Stimulated activated naive B cell treated with anti-CD40 and anti-IgM and Interleukin-4, amounts not matched to agents 10 μg/mL and 1 μg/mL and 100 μg/mL, for 72 hours (primary cell): ENCODE measurements at places on chromosomes 11 and 22.

DNA sequence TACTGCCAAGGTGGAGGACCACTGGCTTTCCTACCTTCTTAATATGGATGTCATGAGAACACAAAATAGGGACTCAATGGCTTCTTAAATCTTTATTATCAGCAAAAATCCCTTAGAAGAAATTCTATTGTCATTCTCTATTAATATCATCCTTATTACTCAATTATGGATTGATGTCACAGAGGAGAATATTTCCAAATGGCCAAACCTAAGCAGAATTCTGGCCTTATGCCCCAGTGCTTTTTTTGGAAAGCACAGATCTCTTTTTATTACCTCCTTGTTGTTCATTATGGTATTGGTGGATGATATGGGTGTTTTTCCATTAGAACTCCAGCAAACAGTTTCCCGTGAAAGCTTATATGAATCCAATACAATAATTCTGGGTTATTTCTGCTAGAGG lies 9.9 kb downstream of the CRTAM start:
- no peak for DNase-seq

DNA sequence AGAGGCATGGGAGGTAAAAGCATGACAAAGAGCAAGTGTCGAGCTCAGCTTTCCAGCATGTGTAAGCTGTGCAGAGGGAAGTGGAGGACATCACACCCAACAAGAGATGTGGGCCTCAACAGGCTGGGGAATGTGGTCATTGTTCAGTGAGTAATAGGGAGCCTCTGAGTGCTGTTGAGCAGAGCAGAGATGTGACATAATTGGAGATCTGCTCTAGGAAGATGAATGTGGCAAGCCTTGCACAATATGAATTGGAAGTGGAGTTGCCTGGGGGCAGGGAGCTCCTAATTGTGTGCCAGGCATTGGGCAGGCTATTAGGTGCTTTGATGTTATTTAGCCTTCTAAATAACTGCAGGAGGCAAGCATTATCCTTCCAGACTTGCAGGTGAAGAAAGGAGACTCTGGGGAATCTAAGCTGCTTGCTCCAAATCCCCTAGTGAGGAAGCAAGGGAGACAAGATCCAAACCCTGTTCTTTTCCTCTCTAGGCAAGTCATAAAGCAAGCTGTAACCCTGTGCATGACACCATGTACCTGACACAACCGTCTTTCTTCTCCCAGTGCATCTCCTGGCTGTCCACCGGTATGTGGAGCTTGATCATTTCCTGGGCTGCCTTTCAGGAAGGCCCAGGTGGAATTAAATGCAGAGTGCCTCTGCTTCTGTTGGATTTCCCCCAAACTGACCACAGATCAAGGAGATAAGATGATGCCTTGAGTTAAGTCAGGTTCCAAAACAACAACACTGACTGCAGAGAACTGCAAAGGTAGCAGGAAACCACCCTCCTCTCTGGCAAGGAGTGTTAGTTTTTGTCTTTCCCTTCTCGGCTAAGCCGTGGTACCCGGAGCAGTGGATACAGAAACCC lies 221.4 kb downstream of the TENM4 start:
- no peak for DNase-seq

DNA sequence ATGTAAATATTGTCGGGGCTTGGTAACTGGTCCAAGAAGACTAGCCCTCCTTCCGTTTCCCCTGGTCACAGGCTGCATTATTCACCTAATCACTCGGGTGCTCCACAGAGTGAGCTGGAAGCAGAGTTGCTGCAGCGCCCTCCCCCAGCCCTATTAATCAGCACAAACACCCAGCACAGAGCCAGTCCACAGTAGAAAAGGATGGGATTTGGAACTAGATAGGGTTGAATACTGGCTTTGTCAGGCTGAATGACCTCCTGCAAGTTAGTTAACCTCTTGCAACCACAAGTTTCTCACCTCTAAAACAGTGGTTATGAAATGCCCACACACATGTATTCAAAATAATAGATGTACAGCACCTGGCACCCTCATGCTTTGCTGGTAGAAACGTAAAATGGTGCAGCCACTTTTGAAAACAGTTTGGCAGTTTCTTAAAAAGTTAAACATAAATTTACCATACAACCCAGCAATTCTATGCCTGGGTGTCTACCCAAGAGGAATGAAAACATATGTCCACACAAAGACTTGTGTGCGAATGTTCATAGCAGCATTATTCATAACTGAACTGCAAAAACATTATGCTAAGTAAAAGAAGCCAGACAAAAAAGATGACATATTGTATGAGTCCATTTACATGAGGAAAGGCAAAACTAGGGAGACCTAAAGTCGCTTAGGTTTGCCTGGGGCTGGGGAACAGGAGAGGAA lies 31.7 kb upstream of the APLP2 start:
- DNase-seq = no peak

DNA sequence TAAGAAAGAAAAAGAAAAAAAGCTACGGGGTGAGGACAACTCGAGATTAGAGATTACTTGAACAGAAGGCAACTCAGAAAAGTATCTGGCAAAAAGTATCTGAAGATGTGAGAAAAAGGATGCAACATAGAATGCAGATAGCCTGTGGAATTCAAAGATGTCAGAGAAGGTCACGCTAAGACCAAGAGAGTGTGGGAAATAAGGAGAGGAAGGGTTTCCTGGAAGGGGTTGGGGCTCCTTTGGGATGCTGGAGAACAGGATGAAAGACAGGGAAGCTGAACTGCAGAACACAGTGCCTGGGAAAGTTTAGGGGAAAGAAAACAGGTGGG lies 1.2 kb downstream of the GUCY1A2 start:
- DNase-seq = no peak

DNA sequence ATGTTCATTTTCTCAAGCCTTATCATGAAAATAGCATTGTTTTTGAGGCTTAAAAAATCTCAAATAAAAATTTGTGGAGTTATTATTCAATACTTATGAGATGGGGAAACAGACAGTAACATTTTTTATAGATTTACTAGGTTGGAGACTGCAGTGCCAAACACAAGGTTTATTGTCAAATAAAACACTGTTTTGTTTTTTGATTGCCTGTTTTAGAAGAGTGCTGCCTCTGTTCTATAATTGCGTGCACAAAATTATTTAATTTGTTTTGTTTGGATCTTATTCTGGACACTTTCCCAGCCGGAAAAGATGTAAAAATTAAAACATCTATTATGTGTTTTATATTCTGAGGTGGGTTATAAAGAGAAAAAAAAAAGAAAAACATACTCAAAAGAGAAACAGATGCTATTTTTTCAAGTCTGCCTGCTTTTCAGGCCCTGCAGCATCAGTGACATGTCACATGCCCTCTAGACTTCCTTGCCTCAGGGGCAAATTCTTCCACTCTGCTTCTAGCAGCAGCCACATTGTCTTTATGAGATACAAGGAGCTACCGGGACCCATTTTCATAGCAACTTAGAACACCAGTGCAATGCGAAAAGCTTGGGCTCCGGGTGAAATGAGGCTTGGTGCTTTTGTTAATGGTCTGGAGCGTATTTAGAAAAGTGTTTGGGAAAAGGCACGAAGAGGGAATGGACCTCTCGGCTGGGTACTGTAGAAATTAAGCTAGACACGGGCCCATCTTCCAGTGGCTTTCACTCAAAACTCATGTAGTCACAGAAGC lies 77.5 kb downstream of the EFCAB6 start:
- DNase-seq = no peak

GRCh38 chr11:79333355-79333754 lies 107.5 kb downstream of the TENM4 start:
- DNase-seq = no peak
